ENCODE measurements at places on chromosomes 6 and 20. TPM values are rescaled to one million over a fixed set of nuclear protein-coding genes. Genes with fewer than 3 reads are reported as not detected.

GRCh38 chr20:41094353-41095055 is 42.8 kb upstream of the PLCG1 start:
- H3K4me3 ChIP-seq, result no peak overlapping the region
- peaks cover 18% of the 10 kb centered on the region for H3K4me1 ChIP-seq
- H3K36me3 ChIP-seq, result peaks cover 40% of the 10 kb centered on the region
- no peak for DNase-seq

DNA sequence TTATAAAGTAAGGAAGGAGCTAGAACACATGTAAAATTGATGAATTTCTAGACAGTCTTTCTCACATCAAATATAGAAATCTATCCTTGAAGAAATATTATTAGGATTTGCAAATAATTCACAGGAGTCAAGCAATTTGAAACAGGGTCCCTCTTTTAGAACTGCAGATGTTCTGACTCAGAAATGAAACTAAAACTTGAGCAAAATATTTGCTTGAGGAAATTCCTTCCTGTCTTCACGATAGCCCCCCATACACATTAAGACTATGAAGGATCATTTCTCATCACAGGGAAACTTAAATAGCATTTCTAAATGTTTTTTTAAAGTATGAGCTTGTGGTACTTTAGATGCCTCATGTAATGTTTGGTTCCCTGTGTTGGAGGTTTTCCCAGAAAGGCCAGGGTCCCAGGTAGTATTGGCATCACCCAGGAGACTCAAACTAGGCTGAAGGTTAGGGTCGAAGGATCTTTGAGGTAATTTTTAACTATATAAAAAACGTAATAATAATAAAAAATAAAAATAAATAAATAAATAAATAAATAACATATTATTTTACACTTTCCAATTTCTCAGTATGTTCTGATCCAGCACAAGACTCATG is 144.0 kb upstream of the TBX18 start:
- DNase-seq, result no peak
- no peaks in the 10 kb centered on the region for H3K27me3 ChIP-seq
- H3K27ac ChIP-seq, result no peak overlapping the region
- H3K4me3 ChIP-seq, result no peak overlapping the region

GRCh38 chr20:6519556-6519955 is 247.9 kb upstream of the BMP2 start:
- DNase-seq, result no peak
- no peaks in the 10 kb centered on the region for H3K27me3 ChIP-seq
- H3K36me3 ChIP-seq, result no peaks in the 10 kb centered on the region

Gene SLA2
- not detected for total RNA-seq

Gene MBOAT1
- 6.0 TPM for total RNA-seq

Gene TCF15
- not detected for total RNA-seq

Measured in HFFc6 (cell line).